ENCODE measurements at places on chromosomes 7 and 10.
A peak's percentile ranks its signal among the peaks of the same experiment; 100 is the strongest.

DNA sequence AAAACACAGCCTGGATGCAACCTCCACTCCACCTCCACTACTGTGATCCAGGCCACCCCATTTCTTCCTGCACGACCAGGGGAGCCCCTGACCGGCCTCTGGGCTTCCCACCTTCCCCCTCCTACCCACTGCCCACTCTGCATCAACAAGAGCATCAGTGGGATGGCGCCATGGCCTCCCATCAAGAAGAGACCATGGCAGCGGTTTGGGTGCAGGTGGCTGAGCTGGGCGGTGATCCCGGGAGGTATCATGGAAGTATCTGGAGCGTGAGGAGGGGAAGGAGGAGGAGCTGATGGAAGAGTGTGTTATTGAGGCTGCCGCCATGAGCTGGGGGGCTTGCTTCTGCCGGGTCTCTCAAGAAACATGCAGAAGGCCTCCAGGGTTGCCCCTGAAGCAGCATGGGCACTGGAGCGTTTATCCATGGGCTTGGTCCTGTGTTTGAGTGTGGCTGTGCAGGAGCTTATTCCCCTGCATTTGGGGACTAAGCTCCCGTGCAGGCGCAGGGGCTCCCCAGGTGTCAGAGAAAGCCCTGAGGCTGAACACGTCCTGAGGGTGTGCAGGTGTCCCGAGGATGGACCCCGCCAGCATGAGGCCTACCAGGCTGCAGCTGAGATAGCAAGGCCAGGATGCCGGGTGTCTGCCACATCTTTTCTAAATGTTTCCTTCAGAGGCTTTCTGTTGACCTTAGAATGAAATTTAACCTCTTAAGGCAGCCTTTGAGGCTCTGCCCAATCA, 99.2 kb upstream of the PCBD1 start:
- no peak for DNase-seq

DNA sequence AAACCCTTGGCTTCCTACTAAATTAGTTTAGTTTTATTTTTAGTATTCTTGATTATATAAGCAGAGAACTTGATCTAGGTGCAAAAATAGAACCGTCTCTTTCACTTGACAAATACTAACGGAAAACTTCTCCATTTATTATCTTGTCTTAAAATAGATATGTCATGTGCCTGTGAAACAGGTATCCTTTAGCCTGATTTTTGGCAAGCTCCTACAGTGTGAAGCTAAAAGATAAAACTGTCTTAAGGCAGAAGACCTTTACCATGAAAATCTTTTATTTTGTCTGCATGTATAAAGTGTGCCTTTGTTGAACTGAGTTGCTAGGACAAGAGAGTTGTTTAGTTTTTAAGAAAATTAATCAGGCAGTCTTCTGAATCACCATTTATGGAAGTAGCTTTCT, 90.6 kb downstream of the CYP51A1 start:
- no peak for DNase-seq

- no peak for DNase-seq
Measured at GRCh38 chr10:78959924-78960285, 108.9 kb upstream of the ZMIZ1 start.

DNA sequence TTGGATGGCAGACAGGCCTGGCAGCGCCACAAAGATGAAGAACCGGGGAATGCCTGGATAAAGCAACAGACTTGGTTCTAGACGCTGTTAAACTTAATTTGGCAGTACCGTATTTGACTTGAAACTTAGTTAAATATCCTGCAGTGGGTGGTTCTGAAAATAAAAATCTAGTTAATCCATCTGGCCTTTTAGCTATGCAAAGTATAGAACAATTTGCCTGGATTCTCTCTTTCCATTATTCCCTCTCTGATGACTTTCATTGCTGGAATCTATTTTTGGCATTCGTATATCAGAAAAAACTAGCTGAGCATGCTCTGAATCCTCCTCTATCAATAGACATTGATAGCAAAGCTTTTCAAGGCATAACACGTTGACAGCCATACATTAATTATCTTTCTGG, 203.6 kb downstream of the MACC1 start:
- DNase-seq, result no peak

- no peak for DNase-seq
Measured at GRCh38 chr10:5576780-5577624, 52.2 kb downstream of the CALML3 start.

- DNase-seq, result no peak
Measured at GRCh38 chr7:20952916-20953315, 166.2 kb upstream of the SP8 start.

GRCh38 chr7:4297165-4297917, 384.8 kb upstream of the FOXK1 start:
- no peak for DNase-seq

- DNase-seq, result no peak
Measured at GRCh38 chr10:45526309-45526905, 146.2 kb downstream of the ZFAND4 start.

- DNase-seq, result no peak
Measured at GRCh38 chr10:30133198-30133597, 73.8 kb upstream of the JCAD start.

DNA sequence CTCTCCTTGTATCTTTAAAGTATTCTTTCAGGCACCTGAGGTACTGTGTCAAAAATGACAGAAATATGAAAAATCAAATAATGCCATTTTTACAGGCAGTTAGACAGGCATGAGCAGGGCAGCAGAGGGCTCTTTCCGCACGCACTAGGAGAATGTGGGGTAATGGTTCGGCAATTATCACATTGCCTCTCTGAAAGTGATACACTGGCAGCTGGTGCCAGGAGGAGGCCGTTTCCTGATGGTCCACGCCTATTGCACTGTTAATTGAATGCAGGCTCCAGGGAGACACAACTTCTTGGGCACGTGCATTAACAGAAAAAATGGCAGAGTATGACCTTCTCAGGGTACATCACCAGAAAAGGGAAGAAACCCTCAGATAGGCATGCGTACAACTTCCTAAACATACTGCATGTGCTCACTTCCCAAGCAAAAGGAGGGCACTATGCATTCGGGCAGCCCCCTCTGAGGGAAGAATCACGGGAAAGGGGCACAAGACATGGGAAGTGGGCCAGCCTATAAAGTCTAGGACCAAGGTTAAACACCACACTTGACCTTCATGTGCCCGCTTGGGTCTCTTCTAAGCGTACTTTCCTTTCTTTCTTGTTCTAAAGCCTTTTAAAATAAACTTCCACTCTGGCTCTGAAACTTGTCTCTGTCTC, 161.7 kb downstream of the TNS3 start:
- no peak for DNase-seq

- no peak for DNase-seq
Measured at GRCh38 chr10:83925133-83925532, 214.2 kb upstream of the GHITM start.

GRCh38 chr10:33876584-33877400, 542.3 kb upstream of the NRP1 start:
- peak; percentile 72 for DNase-seq

- no peak for DNase-seq
Measured at GRCh38 chr10:10532236-10532635, 485.4 kb upstream of the CELF2 start.

DNA sequence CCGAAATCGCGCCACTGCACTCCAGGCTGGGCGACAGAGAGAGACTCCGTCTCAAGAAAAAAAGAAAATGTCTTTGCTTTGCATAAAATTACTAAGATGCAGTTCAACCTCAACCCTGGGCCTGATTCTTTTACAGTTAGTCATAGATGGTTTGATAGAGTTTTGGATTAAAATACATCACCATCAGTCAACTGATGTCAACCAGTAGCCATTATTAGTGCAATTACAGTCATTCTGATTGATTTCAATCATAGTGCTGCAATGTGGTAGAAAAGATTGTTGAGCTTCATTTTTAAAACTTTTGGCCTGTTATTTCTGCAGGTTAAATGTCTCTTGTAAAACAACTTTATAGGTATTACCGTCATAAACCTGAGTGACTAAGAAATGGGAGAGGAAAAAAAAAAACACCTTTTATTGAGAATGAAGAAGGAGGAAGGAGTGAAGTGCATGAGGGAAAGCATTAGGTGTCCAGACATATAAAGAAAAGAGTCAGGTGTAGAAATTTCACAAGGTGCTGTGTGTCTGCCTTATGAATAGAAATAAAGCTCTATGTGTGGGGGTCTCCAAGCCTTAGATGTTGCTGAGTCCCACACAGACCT, 150.6 kb downstream of the TRIL start:
- DNase-seq, result no peak

- no peak for DNase-seq
Measured at GRCh38 chr7:130418306-130418705, 22.5 kb downstream of the CEP41 start.

DNA sequence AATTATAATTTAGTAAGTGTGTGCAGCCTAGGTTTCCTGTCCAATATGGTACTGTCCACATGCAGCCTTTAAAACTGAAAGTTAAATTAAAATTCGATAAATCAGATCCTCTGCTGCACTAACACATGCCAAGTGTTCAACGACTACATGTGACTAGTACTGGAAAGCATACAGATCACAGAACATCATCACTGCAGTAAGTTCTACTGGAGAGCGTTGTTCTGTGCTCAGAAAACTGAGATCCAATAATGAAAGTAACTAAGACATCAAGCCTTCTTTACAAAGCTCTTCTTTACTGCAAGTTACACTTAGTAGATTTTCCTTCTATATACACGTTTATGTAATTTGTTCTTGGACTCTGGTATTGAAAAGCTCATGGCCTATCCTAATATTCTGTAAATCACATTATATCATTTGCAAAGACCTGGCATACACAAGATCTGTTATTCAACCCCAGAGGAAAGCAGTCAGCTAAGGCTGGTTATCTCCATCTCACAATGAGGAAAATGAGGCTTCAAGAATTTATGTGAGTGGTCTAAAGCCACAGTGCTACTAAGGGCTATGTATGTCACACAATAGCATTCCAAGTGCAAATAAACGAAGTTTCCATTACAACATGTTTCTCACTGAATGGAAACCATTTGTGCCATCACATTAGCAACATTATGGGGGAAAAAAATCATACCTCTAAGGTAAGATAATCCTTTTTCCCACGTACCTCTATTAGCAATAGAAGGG, 77.6 kb downstream of the VPS41 start:
- no peak for DNase-seq

DNA sequence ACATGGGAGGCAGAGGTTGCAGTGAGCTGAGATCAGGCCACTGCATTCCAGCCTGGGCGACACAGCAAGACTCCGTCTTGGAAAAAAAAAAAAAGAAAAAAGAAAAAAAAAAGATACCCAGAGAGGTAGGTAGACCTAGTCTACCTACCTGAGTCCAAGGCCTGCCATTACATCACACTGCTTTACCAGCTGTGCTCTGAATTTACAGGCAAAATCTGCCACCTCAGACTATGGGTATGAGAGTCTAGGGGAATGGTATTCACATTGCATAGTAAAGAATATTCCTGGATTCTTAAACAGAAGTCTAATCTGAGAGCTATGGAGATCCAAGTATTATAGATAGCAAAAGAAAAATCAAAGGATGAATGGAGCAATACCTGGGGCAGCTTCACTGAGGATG, 50.2 kb downstream of the NDUFB2 start:
- DNase-seq, result no peak

GRCh38 chr10:84356928-84357327, 28.5 kb downstream of the CCSER2 start:
- DNase-seq, result no peak

GRCh38 chr7:73668103-73668885, 663 bp downstream of the VPS37D start:
- DNase-seq, result no peak

DNA sequence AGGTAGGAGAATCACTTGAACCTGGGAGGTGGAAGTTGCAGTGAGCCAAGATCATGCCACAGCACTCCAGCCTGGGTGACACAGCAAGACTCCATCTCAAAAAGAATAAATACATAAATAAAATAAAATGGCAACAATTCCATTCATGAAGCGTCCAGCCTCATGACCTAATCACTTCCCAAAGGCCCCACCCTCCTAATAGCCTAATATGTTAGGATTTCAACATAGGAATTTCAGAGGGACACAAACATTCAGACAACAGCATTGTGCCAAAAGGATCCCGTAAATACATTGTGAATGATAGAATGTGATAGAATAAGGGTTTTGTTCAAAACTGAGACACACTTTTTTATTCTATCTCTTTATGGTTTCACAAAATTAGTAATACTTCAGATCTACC, 90.3 kb downstream of the FAM107B start:
- no peak for DNase-seq

- no peak for DNase-seq
Measured at GRCh38 chr10:126204320-126204719, 184.0 kb downstream of the ADAM12 start.

DNA sequence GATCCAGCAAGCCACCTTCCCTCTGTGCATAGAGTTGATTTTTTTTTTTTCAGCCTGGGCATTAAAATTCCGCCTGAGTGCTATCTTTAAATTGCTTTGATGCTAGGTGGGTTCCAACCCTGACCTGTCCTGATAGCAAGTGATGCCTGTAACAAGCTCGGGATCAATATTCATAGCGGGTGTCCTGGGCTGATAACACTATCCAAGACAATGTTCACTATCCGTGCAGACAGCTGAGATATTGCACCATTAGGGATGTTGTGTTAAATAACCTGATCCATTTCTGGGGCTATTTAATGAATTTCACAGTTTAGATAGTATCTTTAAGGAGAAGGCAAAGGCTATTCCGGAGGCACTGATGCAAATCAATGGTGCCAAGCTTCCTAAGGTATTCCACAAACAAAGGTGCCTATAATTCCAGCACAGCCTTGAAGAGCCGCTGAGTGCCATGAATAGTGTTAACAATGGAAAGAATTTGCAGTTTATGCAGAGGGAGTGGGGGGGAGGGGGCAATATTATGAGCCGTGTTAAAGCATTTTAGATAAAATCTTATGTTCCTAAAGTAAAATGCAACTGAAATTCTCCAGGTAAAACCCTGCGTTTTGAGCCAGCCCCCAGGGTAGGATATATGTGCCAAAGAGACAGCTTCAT, 4.2 kb upstream of the NKX1-2 start:
- DNase-seq, result no peak

- DNase-seq, result peak; percentile 6
Measured at GRCh38 chr10:99403674-99404073, 26.8 kb downstream of the GOT1 start.

GRCh38 chr10:96301616-96302015, 2.6 kb upstream of the DNTT start:
- no peak for DNase-seq

DNA sequence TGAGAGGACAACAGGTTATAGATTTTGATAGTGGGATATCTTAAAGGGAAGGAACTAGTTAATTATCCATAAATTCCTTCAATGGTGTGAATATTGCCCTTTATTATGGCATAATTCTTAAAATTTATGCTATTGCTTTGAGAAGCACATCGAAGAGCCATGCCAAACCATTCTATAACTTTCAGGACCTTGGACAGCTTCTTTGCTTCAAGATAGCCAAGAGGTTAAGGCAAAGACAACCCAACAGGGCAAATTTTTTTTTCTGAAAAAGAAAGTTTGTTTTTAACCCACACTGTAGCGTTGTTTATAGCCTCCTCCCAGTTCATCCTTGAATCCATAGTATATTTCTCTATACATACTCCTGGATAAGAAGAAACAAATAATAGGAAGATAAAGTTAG, 103.2 kb downstream of the NRG3 start:
- DNase-seq, result no peak

All from inflammatory macrophage (primary cell).